Activated CD4-positive, alpha-beta T cell treated with anti-CD3 and anti-CD28 coated beads, Interleukin-2, amount 50 U/mL, for 24 hours (primary cell): ENCODE measurements at places on chromosomes 6 and 20.

GRCh38 chr6:154143753-154144152 lies 104.7 kb downstream of the OPRM1 start:
- DNase-seq = no peak

GRCh38 chr6:139150920-139151319 lies 16.0 kb downstream of the HECA start:
- DNase-seq = no peak

DNA sequence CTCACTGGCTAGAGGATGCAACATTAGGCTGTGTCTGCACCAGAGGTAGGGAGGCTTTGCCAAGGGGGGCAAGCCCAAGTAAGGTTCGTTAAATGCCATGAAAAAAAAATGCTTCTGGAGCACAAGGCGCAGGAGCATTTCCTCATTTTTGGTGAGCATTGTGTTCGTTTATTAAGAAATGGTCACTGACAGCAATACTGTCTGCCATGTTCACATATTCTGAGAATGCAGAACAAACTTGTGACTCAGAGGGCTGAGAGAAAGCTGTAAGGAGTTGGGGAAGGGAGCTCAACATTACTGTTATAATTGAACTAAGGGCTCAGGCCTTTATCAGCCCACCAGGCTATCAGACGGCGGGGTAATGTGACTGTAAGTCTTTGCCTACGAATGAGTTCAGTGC lies 465.4 kb upstream of the BTBD3 start:
- no peak for DNase-seq

DNA sequence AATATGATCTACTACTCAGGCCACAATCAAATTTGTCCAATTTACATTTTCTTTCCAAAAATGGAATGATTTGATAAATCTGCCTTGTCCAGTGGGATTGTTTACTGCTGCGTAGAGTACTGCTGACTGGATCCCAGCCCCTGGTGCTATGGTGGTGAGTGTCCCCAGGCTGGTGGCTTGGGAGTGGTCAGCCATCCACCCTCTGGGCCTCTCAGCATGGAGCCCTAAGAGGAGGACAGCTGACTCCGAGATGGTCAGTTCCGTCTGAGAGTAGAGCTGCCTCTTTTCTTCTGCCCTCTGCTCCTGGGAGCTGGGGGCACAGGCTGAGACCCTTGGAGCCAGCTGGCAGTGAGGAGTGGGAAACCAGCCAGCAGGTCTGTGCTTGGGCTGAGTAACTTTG lies 22.7 kb downstream of the PRDM13 start:
- no peak for DNase-seq

GRCh38 chr6:139409026-139409425 lies 34.6 kb upstream of the CITED2 start:
- no peak for DNase-seq

DNA sequence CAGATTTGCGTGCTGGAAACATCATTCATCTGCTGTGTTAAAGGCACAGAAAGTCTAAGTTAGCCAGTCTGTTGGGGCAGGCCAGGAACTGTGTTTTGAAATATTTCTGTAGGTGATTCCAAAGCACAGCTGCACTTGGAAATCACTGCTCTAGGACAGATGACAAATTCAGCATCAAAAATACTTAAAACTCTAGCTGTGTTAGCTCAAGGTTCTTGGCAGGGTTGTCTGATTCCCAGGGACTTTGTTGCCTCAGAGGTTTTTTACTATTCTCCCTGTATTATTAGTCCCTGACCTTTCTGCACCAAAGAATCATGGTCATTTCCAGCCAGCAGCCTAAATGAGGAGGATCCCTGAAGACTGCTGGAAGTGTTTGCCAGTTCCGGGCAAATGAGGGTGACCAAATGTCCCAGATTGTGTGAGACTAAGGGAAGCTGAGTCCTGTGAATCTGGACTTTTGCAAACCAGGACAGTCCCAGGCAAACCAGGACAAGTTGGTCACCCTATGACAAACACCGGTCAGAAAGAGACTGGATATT lies 84.3 kb upstream of the TMEM30A start:
- no peak for DNase-seq
